ENCODE measurements at places on chromosomes 11 and 22.

DNA sequence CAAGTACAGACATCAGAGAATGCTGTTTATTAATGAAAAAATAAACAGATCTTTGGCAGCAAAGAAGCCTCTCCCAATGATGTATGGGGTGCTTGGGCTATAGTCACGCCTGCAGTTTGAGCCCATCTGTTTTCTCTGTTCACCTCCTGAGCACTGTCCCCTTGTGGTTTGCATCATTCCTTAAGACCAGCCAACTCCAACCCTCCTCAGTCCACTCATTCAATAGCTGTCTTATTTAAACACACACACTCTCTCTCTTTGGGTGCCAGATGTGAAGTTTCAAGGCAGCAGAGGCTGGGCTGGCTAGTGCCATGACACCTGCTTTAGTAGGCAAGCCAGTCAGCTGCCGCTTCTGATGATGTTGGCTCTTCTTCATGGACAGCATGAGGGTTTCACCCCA is 58.1 kb downstream of the POLD3 start:
- no peak for DNase-seq

DNA sequence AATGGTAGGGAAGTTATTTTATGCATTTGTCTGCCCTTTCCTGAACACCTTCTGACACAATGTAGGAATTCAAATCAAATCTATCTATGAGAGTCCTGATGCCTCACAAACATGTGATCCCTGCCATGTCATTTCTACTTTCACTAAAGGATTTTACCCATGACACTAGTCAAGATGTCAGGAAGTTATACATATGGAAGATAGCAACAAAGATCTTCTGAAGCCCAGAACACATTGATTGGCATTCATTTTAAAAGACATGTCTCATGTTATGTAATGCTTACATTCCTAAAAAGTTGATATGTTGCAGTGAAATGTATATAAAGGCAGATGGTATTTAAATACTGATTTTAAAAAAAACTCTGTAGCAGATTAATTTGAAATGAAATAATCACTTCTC is 61.5 kb downstream of the FAM76B start:
- no peak for DNase-seq

GRCh38 chr11:76665172-76665571 is 5.4 kb downstream of the LRRC32 start:
- no peak for DNase-seq

DNA sequence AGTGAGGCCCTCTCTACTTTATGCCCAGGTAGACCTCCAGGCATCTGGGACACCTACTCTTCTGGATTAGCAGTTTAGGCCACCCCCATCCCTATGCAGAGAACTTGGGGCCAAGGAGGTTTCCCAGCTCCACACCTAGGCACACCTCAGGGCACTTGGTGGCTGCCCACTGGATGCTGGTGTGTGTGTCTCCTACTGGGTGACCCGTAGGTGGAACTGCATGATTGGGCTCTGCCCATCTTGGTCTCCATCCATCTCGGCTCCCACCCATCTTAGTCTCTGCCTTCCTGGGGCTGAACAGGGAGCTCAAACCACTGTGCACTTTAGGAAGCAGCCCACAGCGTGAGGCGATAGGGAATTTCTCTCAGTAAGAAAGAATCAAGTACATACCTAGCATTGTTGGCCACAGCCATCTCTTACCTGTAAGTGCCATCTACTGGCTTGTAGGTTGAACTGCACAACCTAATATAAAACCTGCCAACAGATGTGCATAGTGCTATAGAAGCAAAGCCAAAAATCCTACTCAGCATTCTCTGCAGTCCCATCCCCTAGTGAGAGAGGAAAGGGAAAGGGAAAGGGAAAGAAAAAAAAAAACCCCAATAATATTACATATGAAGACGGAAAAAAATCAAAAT is 61.6 kb upstream of the PTPN5 start:
- peak; percentile 7 for DNase-seq

DNA sequence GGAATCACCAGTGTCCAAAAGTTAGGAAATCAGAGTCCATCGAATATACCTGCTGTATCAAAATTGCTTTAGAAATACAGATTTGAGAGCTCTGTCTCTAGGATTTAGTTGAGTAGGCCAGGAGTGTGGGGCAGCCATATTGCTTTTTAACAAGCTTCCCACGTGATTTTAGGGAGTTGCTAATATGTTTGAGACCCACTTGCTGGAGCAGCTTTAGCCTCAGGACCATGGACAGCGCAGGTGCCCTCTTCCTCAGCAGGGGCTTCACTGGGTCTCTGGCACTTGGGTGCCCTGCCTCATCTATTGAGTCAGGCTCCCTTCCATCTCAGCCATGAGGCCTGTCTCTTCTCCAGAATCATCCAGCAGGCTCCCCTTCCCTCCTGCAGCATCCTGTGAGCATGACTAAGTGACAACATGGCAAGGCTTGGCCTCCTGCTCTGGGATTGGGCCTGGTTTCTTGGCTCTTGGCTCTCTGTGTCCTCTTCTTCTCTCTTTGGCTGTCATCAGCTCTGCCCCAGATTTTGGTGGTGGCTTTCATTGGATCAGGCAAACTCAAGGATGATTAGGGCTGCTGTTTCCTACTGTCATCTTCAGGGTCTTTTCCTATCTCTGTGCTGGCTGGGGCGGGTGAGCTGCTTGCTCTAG is 70.0 kb downstream of the SGSM1 start:
- no peak for DNase-seq

GRCh38 chr11:119134389-119134978 is 13.1 kb downstream of the HINFP start:
- DNase-seq, result no peak

DNA sequence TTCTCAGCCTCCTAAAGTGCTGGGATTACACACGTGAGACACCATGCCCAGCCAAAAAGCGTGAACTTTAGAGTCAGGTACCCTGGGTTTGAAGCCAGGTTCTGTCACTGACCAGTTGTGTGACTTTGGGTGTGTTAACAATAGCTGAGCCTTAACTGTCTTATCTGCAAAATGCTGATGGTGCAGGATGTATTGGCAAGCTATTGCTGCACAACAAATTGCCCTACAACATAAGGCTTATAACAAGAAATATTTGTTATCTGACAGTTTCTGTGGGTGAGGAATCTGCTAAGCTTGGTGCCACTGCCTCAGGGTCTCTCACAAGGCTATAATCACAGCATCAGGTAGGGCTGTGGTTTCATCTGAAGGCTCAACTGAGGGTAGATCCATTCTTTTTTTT is 21.9 kb downstream of the SYNGR1 start:
- no peak for DNase-seq

GRCh38 chr11:102604875-102605274 is 20.3 kb downstream of the MMP20 start:
- no peak for DNase-seq

DNA sequence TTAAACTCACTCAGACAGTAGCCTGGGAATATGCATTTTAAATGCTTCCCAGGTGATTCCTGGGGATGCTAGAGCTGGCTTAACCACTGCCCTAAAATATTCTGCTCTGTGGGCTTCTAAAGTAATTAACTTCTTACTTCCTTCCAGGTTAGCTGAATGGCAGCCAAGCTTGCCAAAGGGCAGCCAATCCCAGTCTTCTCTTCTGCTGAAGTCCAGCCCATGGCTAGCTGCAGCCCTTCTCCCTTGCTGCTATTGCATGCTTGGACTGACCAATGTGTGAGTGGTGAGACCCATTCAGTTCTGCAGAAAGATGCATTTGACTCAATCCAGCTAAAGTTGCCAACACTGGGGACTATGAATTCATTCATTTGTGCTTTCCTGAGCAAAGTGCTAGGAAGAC is 411.9 kb downstream of the SOX6 start:
- no peak for DNase-seq
